ENCODE measurements at places on chromosomes 16 and 17.

- no peak for DNase-seq
These were observed 3.5 kb upstream of the LASP1NB start for GRCh38 chr17:38921756-38922411.

- no peak for DNase-seq
These were observed 7.8 kb downstream of the ALDH3A2 start for GRCh38 chr17:19656336-19656735.

DNA sequence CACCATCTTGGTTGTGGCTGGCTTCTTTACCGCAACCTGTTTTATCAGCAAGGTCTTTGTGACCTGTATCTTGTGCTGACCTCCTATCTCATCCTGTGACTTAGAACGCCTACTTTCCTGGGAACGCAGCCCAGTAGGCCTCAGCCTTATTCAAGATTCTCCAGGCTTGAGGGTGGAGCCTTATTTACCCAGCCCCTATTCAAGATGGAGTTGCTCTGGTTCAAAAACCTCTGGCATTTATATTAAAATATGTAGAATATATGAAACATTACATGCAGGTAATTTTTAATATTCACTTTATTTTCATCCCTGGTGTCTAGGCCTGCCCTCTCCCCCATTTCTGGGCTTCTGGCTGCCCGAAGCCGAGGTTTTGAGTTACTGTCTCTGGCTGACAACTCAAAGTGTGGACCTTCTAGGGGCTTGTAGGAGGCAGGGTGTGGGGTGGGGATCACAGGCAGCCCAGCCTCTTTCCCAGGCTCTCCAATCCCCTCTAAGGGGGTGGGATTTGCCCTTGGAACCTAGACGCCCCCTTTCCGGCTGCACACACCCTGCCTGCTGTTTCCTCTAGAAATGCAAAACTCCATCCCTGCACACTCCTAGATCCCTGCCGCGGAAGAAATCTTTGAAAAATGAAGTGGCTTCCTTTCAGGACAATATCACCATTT lies 152.0 kb downstream of the KCNJ12 start:
- DNase-seq: no peak

DNA sequence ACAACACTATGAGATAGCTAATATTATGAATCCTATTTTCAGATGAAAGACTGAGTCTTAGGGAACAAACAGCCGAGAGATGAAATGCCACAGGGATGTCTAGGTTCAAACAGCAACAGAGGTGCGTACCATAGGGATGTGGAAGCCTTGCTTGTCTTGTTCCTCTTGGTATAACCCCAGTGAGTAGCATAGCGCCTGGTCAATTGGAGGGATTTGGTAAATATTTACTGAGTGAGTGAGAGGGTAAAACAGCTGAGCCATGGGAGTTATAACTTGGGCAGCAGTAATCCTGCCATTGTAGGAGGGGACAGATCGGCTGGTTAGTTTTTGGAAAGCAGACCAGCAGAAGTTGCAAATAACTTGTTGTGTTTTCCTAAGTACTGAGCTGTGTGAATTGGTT lies 80.2 kb downstream of the WWOX start:
- no peak for DNase-seq

DNA sequence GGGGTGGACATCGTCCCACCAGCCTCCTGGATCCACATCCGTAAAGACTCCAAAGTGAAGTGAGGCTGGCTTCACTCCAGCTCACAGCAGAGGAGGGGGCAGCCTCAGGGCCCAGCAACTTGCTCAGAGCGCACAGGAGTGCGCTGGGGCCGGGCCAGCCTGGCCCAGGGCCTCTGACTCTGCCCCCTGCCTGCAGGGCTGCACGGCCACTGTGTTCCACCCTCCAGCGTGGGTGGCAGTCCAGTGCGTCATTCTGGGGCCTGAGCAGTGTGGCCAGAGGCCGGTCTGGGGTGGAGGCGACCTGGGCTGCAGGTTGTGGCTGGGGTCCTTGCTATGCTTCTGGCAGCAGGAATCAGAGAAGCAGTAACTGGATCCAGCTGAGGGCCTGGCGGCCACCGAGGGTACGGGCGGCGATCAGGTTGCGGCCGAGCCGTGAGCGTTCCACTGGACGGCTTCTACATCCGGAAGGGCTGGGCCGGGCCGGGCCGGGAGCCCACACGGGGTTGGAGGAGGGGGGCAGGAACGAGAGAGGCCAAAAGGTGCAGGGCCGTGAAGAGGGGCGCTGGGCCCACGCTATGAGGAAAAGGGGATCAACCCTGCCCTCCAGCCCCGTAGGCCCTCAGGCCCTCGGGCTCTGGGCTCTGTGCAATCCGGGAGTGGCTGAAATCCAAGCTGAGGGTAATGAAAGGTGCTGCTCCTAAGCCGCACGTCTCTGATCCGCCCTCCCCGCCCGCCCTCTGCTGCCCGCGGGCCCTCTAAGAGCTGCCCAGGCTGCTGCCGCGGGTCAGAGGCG lies at the start of gene FSCN2:
Gene FSCN2, plus strand, starts transcription at position 787 of the 793 bp plus-strand sequence. CDS start 155 bp downstream, outside the sequence.
- DNase-seq: no peak

- DNase-seq: no peak
These were observed 226.0 kb upstream of the GSE1 start for GRCh38 chr16:85387171-85387507.

DNA sequence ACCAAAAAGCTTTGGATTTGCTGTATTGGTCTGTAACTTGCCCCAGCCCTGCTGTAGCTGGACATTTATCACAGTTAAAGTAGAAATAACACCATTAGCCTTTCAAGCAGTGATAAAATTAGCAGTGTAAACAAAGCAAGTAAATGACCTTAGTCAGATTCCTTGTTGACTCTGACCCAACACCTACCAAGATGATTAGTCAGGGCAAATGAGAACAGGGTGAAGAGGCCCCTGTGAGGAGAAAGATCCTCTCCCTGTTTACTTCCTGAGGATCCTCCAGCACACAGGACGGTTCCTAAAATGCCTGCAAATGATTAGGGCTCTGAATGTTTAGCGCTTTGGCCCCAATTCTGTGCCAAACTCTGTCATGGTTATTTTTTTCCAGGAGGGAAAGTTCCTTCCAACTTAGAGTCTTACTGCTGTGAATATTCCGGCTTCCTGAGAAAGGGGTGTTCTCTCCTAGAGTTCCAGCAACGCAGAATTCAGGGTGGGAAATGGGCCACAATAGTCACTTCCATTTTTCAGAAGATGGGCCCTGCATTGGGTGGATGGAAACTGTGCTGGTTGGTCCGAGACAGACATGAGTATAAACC lies 259.0 kb upstream of the MYOCD start:
- no peak for DNase-seq

GRCh38 chr16:27284865-27285675 lies 16.5 kb upstream of the NSMCE1 start:
- no peak for DNase-seq

DNA sequence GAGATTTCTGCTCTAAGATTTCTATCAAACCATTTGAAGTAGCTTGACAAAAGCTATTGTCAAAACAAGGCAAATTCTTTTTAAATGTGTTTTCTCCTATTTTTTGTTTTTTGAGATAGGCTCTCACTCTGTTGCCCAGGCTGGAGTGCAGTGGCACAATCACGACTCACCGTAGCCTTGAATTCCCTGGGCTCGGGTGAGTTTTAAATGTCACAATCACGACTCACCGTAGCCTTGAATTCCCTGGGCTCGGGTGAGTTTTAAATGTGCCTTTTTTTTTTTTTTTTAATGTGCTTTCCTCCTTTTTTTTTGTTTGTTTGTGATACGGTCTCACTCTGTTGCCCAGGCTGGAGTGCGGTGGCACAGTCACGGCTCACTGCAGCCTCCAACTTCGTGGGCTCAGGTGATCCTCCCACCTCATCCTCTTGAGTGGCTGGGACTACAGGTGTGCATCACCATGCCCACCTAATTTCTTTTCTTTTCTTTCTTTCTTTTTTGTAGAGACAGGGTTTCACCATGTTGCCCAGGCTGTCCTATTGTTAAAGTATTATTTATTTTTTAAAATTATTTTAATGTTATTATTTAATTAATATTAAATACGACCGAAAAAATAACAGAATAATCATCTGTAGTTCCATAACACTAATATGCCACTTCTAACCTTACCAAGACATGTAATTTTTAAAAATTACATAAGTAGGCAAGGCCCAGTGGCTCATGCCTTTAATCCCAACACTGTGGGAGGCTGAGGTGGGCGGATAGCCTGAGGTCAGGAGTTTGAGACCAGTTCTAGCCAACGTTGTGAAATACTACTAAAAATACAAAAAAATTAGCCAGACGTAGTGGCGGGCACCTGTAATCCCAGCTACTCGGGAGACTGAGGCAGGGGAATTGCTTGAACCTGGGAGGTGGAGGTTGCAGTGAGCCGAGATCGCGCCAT lies 69.7 kb upstream of the FA2H start:
- no peak for DNase-seq

DNA sequence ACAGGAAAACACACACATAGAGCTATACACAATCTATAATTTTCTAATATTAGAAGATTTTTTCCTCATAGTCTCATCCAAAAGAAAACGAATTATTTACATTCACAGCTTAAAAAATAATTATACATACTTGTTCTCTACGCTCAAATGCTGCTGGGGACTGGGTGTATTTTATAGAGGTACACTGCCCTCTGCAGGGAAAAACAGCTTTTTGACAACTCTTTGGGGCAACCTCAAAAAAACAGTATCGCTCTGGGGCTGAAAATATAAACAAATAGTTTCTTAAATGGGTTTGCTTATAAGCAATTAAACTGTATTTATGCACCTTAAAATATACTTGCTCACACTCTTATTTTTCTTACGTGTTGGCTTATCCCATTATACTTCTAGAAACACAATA lies 261.8 kb upstream of the PSMD7 start:
- no peak for DNase-seq

- no peak for DNase-seq
These were observed 1.8 kb downstream of the HMOX2 start for GRCh38 chr16:4477966-4478365.

GRCh38 chr16:2755158-2755557 lies 2.7 kb downstream of the SRRM2 start:
- no peak for DNase-seq
